Activated T-cell treated with anti-CD3 and anti-CD28 coated beads, Interleukin-2, amount 50 U/mL, for 72 hours (primary cell): ENCODE measurements at places on chromosomes 16 and 17. TPM values are rescaled to one million over a fixed set of nuclear protein-coding genes. Genes with fewer than 3 reads are reported as not detected.

The ARL17B gene
- total RNA-seq: 15.4 TPM

The TUBG2 gene
- total RNA-seq: 8.1 TPM

The RGS11 gene
- total RNA-seq: 0.19 TPM

- peaks cover 14% of the 10 kb centered on the region for H3K4me1 ChIP-seq
- H3K27me3 ChIP-seq: no peaks in the 10 kb centered on the region
- H3K4me3 ChIP-seq: no peak overlapping the region
- no peak for DNase-seq
- no peak overlapping the region for H3K27ac ChIP-seq
- H3K36me3 ChIP-seq: peaks cover 4% of the 10 kb centered on the region
These were observed 27.1 kb downstream of the GABARAPL2 start for GRCh38 chr16:75593308-75593707.

GRCh38 chr17:80516171-80516932 is 28.3 kb upstream of the RPTOR start:
- no peak overlapping the region for H3K4me3 ChIP-seq
- H3K27me3 ChIP-seq: peaks cover 17% of the 10 kb centered on the region
- DNase-seq: no peak
- no peak overlapping the region for H3K27ac ChIP-seq
- no peaks in the 10 kb centered on the region for H3K36me3 ChIP-seq
